Heart left ventricle (tissue), 16 donors: ENCODE measurements at places on chromosomes 12 and 14.

DNA sequence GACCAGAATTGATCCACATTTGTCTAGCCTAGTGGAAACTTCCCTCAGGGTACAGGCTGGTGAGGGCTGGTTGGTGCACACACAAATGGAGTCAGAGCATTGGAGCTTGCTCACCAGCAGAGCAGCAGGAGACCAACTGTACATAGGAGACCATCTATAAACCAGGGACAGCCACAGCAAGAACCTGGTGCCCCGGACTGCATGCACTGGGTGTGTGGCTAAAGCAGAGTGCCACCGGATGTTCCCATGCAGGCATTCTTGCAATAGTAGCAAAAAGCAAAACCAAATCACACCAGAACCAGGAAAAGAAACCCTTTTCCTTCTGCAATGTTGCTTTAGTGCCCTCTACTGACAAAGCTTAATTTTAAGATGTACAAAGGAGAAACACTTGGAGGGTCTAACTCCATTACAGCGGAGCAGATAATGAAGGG lies 136.4 kb downstream of the MDGA2 start:
- no peak for DNase-seq

DNA sequence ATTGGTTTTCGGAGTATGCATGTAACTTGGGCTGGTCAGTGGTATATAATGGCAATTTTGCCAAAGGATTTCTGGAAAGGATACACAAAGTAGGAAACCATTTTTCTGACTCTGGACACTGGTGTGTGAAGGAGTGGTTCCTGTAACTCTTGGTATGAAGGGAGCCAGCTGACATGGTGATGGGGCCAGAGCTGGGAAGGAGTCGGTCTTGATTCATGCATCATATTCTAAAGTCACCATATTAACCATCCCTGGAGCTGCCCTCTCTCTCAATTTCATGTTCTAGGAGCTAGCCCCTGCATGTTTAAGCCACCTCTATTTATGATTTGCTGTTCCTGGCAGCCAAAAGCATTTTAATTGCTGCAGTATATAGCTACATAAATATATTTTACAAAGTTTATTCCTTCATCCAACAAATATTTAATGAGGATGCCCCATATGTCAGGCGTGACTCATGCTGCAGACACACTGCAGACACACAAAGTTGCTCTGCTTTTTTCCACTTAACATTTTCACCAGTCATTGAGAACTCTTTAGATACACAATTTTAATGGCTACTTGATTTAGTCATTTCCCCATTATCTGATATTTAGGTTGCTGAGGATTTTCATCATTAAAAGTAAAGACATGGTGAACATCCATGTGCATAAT lies 78.7 kb upstream of the PSMC1 start:
- no peak for DNase-seq

DNA sequence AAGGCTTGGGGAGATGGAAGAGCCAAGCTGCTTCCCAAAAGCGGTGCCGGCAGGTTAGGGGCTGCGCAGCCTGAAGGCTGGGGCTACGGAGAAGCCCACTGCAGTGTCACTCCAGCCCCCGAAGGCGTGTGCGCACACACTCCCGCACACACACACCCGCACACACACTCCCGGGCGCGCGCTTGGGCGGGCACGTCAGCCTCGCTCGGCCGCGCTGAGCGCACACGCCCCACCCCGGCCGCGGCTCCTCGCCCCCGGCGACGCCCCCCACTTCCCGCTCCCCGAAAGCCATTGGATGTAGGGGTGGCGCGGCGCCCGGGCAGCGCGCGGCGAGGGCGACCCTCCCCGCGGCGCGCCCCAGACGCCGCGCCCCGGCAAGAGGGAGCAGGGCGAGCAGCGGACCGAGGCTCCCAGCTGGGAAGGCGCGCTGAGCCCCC lies at the start of gene KCNK10:
Gene KCNK10 (minus strand): TSS at position 184 of the 437 bp plus-strand sequence. CDS start 471 bp downstream, outside the sequence.
- DNase-seq: no peak

- no peak for DNase-seq
These were observed 98.7 kb downstream of the GAS2L3 start for GRCh38 chr12:100672075-100672592.

GRCh38 chr14:100740929-100741328 lies 14.2 kb downstream of the DLK1 start:
- peak; percentile 2 for DNase-seq

DNA sequence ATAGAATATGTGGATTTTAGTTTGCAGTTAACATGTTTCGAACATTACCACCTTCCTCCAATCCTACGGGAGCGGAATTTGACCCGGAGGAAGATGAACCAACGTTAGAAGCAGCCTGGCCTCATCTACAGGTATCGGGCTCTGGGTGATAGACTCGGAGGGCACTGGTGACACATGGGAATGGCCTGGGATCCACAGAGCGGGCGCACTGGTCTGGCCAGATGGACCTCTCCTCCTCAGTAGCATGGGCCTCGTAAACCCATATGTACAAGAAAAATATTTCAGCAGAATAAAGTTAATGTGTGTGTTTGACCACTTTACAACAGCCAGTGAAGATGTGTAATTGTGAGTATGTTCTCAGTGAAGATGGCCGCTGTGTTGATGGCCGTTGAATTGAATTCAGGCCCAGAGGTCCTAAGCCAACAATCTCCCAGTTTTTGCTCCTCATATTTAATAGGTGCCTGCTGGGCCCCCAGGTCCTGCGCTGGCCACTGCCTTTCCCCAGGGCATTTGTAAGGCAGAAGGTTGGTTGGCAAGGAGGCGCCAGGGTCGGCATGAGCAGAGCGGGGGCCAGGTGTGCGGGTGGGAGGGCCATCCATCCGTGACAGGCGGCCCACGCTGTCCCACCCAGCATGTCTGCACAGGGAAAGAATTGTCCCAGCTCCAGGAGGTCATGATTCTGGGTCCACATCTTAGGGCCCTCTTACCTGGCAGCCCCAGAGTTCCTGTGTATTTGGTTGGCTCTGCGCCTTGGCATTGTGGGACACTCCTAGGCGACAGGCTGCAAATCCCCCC lies 82.0 kb upstream of the DYNC1H1 start:
- no peak for DNase-seq

DNA sequence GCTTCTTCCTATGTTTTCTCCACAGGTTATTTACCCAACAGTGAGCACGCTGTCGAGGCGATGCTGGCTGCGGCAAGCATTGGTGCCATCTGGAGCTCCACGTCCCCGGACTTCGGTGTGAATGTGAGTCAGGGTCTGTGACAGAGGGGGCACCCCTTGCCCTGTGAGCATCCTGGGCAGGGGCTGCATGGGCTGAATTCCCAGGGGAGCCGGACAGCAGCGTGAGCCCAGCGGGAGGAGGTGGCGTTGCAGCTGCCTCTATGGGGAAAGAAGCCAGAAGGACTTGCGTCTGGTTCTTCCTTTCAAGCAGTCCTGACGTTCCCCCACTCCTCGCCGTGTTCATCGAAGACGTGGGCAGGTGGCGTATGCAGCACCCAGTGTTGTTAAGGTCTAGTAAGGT lies 26.2 kb downstream of the AACS start:
- no peak for DNase-seq

DNA sequence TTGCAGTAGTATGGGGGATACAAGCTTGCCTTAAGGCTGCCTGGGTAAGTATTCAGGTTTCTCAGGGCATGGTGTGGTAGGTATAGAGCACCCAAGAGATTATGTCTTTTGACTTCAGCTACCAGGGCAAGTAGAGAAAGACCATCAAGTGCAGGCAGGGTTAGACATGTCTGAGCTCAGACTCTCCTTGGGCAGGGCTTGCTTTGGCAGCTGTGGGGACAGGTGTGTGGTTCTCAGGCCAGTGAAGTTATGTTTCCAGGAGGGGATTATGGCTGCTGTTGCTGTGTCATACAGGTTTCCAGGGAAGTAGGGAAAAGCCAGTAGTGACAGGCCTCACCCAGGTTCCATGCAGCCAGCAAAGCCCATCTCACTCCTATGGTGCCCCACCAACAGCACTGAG lies 1040.4 kb downstream of the FLRT2 start:
- DNase-seq: no peak

DNA sequence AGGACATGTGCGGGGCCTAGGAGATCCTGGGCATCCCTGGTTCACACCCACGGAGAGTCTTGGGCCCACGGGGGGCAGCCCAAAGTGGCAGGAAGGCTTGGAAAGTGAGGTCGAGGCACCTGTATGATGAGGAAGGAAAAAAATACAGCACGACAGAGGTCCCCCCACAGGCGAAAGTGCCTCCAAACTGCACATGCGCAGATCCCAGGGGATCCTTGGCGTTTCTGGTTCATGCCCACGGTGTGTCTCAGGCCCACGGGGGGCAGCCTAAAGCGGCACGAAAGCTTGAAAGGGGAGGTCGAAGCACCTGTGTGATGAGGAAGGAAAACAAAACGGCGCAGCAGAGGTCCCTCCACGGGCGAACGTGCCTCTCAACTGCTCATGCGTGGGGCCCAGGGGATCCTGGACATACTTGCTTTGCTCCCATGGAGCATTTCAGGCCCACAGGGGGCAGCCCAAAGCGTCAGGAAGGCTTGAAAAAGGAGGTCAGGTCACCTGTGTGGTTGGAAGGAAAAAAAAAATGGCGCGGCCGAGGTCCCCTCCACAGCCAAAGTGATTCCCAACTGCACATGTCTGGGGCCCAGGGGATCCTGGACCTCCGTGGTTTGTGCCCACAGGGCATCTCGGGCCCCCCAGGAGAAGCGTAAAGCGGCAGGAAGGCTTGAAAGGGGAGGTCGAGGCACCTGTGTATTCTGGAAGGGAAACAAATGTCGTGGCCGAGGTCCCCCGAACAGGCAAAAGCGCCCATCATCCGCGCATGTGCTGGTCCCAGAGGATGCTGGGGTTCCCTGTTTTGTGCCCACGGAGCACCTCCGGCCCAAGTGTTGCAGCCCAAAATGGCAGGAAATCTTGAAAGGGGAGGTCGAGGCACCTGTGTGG lies 582.6 kb downstream of the ALG10 start:
- no peak for DNase-seq

- no peak for DNase-seq
These were observed 60.9 kb upstream of the ARID2 start for GRCh38 chr12:45668641-45669040.

GRCh38 chr12:100154474-100155247 lies 12.0 kb upstream of the BLTP3B start:
- peak; percentile 82 for DNase-seq

GRCh38 chr12:58026897-58027891 lies 85.8 kb downstream of the ATP23 start:
- DNase-seq: no peak

- DNase-seq: no peak
These were observed 100.0 kb upstream of the HECTD1 start for GRCh38 chr14:31307618-31308017.

- no peak for DNase-seq
These were observed 53.0 kb downstream of the ARL6IP4 start for GRCh38 chr12:123033392-123034021.

GRCh38 chr12:47307680-47308399 lies 228.1 kb upstream of the AMIGO2 start:
- no peak for DNase-seq
